Posterior vena cava (tissue), 2 donors: ENCODE measurements at places on chromosomes 3 and 15.

- no peak for DNase-seq
Observed at GRCh38 chr3:125057186-125057850, 1.5 kb upstream of the HEG1 start.

- DNase-seq, result no peak
Observed at GRCh38 chr3:130854208-130854864, 39.5 kb upstream of the ATP2C1 start.

DNA sequence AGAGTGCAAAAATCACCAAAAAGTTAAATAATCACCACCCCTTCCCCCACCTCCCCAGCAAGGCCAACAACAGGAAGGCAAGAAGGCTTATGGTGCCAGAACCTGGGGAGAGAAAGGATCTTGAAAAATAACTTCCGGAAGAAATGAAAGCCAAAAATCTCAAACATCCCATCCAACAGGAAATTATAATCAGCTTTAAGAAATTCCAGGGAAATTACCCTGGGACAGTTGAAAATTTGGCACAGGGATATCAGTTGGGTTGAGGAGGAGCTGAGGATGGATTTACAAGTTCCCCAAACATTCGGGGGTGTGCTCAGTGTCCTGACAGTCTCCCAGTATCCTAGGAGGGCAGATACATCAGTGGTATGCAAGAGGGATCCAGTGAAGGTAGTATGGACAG, 82.7 kb downstream of the POLR2M start:
- DNase-seq, result no peak

GRCh38 chr3:44248152-44248551, 6.5 kb downstream of the TOPAZ1 start:
- DNase-seq, result no peak

- peak; percentile 78 for DNase-seq
Observed at GRCh38 chr15:43270676-43271306, 4.1 kb upstream of the TGM5 start.

DNA sequence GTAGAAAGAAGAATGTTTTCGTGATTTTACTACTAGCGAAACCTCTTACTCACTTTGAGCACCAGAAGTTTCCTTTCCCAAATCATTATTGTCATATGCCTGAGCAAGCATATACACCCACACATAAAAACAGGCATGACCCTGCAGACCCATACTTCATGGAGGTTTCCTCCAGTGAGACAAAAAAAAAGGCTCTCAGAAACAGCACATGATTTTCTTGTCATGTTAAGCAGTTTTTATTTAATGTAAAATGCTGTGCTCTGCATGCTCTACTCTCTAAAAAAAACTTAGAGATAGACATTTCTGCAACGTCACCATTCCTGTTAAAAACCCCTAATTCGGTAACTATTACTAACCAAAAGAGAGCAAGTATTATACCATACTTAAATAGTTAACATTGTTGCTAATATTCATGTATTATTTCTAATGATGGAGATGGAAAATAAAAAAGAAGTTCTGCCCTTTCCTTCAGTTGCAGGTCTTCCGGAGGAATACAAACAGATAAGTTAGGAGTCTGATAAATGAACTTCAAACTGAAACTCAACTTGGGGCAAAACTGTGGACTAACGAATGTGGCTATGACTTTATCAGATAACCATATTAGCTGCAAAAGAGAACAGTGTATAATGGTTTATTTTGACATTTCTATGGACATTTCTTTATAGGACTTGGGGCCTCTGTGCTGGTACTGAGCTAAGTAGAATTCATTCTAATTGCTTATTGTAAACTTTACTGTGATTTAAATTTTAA, 15.9 kb downstream of the CD200R1 start:
- no peak for DNase-seq

- no peak for DNase-seq
Observed at GRCh38 chr15:74824976-74825375, 1.5 kb upstream of the CPLX3 start.

GRCh38 chr3:114691871-114692270, 398.0 kb downstream of the TIGIT start:
- no peak for DNase-seq

DNA sequence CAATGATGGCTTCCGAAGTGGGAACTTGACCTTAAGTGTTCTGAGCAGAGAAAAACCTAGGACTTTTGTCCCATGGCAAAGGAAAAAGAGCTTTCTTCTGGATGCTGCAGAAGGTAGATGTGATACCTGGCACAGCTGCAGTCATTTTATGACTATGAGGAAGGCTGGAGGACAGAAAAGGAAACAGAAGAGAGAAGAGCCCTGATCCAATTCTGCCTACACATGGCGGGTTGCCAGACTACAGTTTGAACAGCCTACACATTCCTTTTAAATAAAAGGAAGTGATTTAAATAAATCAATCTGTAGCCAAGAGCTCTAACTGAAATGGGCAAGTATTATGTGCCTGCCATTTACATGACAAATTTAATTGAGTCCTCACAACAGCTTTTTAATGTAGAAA, 43.6 kb upstream of the CHRNB4 start:
- no peak for DNase-seq

DNA sequence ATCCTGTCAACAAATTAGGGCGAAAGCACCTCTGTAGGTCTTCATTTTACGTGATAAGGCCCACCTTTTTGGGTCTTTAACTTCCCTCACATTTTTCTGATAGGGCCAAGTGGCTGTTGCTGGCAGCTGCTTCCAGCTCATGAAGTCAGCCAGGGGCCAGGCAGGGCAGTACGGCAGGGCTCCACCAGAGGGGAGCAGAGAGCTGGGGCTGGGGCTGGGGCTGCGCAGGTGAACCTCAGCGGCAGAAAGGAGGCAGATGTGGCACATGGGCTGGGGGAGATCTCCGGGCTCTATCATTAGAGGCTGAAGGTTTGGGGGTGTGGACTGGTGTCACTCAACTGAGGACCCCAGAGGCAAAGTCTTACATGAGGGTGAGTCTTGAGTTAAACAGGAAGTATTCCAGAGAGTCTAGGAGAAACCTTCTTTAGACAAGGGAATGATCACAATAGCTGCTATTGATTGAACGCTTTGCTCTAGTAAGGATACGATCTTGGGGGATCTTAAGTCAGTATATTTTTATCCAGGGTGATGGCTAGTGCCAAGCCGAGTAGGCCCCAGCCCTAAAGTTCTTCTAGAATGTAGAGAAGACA, 62.8 kb upstream of the MEX3B start:
- peak; percentile 84 for DNase-seq

GRCh38 chr3:160953686-160954085, 151.5 kb downstream of the B3GALNT1 start:
- DNase-seq, result no peak

DNA sequence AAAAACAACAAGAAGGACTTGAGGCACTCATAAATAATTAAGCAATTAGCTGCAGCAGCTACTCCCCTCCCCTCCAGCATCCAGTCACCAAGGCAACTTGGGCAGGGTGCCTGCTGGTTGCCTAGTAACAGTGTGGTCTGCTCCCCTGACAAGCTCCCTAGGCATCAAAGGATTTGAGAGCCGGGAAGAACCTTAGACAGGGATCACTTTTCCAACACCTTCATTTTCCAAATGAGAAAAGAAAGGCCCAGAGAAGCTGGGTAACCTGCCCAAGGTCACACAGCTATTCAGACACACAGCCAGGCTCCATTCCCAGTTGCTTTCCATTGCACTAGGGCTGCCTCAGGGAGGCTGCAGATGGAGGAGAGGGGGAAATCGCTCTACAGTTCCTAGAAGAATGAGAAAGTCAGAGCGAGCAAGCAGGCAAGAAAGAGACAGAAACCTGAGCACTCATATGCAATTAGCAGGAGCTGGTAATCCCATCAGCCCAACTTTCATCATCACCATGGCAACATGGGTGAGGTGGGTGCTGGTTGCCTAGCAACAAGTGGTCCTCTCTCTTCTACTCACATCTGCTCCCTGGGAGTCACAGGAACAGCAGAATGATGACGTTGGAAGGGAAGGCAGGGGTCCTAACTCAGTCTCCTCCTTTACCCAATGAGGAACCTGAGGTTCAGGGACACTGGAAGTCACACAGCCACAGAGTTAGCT, 3.6 kb upstream of the EIF4E3 start:
- DNase-seq, result no peak

GRCh38 chr3:151999936-152000335, 126.5 kb downstream of the SUCNR1 start:
- DNase-seq, result no peak

DNA sequence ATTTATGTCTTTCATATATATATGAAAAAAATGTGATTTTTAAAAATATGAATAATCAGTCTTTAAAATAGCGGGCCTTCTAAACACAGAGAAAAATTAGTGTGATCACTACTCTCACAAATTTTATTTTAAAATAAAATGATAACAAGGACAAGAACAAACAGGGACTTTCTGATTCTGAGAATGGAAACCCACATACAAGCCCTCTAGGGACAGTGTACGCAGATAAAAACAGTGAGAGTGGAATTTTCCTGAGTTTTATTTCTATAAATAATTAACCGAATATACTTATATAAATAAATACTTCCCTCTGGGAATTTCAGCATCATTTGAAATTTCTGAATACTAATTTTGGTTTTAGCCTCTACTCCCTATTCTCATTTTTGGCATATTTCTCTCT, 201.4 kb upstream of the CBLB start:
- no peak for DNase-seq

- no peak for DNase-seq
Observed at GRCh38 chr15:90913398-90913944, 10.4 kb downstream of the MAN2A2 start.

GRCh38 chr15:67832897-67833709, 6.7 kb downstream of the RNU6-1 start:
- peak; percentile 75 for DNase-seq

GRCh38 chr3:187678726-187679268, 8.6 kb upstream of the SST start:
- no peak for DNase-seq

DNA sequence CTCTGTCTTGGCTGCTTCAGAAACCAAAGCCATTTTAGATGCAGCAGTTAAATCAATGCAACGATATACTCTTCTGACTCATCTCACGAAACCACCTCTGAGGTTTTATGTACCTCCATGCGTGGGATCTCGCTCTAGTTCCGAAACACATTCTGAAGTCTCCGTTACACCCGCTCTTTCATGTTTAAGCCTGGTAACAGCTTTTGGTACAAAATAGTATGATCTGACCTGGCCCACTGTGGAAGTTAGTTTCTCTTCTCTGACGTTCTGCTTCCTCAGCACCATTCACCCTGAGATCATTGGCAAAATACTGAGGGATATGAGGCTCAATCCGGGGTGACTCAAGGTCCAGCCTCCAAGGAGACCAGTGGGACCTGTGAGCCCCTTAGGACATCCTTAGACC, 121.9 kb downstream of the TMEM266 start:
- no peak for DNase-seq

DNA sequence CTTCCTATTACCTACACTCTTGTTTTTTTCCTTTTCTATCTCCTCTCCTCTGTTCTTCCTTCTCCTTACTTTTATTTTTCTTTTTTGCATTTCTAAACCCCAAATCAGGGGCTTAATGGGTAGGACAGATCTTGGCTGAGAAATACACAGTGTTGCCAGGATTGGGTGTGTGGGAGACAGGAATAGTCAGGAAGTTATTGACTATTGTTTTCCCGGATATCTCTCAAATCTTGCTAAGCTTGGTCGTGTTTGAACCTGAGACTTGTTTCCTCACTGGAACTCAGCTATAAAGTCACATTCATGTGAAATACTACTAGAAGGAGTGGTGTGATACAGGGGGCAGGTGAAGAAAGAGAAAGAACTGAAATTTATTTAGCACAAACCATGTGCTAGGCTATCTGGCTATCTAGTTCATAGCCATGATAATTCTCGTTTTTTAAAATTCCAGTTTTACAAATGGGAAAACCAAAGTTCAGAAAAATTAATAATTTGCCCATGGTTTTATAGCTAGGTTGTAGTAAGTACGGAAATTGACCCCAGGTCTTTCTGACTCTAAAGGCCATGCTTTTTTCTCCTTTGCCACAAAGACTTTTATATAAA, 343.2 kb upstream of the UMPS start:
- DNase-seq, result no peak

GRCh38 chr3:151969026-151969642, 95.7 kb downstream of the SUCNR1 start:
- DNase-seq, result no peak

DNA sequence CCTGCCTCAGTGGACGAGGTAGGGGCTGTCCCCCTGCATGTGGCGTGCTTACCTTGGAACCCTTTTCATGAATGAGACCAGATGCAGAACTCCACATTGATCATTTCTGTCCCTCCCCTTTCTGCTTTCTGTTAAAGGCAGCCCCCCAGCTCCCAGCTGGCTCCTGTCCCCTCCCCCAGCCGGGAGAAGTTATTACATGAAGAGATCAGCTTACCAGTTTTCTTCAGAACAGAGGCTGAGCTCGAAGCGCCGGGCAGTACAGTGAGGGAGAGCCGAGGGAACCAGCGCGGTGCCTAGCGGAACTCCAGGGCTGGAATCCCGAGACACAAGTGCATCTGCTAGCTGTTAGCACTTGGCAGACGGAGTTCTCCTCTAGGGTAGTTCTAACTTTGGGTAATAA, 263.3 kb upstream of the NR2E3 start:
- DNase-seq, result no peak

- no peak for DNase-seq
Observed at GRCh38 chr15:69888406-69888805, 209.3 kb downstream of the TLE3 start.

DNA sequence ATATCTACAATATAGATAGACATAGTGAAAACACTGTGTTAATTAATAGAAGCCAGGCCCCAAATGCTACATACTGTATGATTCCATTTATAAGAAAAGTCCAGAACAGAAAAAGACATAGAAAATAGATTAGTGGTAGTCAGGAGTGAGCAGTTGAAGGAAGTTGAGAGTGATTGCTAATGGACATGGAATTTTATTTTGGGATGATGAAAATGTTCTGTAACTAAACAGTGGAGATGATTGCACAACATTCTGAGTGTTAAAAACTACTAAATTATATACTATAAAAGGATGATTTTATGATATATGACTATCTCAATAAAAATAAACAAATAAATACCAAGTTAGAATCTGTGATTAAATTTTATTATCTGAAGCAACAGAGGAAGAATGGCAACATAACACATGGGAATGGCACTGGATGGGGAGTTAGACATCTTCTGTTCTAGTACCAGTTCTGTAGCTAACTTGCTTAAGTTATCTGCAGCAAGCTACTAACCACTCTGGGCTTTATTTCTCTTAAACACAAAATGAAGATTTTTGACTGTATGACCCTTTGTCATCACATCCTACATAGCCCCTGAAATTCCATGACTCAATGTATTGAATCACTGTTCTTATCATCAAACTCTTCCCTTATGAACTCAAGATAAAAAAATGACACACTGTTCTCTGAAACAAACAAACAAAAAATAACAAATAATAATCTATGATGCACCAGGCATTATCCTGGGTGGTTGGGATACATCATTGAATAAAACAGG, 612.7 kb downstream of the TBL1XR1 start:
- no peak for DNase-seq

DNA sequence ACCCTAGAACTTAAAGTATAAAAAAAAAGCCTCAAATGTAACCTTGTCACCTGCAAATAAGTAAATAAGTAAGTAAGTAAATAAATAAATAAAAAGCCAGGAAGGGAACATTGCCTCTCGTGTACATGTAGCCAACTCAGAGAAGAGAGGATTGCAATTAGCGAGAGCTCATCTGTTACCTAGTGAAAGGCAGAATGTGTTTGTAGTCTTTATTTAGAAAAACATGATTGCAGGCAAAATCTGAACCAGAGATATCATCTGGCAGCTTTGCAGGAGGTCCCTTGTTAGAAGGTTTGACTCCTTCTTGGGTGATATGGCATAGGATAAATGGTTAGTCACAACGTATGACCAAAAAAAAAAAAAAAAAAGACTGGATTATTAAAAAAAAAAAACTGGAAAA, 71.6 kb upstream of the SYN2 start:
- no peak for DNase-seq
